ENCODE measurements at places on chromosomes 1 and 21.

GRCh38 chr1:3702990-3703728, 49.1 kb upstream of the CCDC27 start:
- no peak for DNase-seq

DNA sequence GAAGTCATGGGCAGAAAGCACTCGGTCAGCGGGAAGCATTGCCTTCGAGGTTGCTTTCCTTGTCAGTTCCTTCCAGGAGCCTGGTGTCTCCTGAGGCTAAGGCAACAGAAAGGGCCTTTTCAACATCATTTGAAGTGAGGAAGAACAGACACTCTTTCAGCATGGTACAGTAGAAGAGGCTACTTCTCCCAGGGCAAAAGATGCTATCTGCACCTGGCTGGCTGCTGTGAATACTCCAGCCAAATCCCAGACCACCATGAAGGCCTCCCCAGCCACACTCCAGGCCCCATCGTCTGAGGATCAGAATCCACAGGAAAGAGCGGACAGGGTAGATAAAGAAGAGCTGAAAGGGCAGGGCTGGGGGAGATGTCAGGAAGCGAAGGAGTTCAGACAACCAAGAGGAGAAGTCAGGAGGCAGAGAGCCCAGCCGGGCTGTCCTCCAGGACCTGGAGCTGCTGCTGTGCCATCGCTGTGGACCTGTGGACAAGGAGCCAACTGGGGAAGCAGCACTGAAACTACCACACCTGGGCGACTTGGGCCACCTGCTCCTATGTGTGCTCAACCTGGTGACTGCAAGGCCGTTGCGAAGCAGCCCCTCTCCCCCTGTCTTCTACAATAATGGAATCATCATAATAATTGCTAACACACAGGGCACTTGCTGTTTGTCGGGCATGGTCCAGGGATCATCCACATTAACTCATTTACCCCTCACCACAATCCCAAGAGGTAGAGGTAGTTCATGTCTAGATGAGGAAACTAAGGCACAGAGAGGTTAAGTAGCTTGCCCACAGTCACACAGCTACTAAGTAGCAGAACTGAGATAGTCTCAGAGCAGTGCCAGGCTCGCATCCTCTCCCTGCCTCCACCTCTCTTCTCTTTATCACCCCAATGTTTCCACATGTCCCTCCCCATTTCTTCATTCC, 88.0 kb upstream of the ZBTB40 start:
- DNase-seq = no peak

DNA sequence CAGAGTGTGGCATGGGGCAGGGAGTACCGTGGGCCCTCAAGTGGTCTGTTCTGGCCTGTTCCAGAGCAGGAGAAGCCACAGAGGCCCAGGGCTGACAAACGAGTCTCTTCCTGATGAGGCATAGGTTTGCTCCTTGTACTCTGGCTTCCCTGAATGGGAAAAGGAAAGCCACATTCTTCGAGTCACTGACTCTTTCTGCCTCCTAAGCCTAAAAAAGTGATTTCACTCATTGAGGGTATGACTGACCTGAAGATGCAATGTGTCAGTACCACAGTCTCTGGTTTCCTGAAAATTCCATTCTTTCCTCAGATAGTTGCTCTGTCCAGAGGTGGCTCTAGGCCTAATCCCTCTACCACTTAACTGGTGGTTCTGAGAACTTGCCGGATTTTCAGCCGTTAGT, 92.3 kb downstream of the KCNN3 start:
- DNase-seq = no peak

DNA sequence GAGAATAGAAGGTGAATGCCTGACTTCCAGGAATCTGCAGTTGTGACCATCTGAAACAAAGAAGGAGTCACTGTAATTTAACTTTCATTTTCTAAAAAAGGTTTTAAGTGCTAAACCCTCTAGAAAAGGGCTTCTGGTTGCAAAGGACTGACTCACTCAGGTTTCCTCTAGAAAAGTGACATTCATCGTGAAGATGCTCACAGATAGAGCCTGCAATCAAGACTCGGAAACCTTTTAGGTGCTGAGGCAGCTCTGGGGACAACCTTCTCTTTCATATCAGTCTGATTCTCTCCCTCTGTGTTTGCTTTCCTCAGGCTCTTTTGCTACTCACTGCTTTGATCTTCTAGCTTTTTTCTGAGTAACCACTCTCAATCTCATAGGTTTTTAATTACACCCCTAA, 8.2 kb downstream of the BCL9 start:
- DNase-seq = no peak

- DNase-seq = no peak
Measured at GRCh38 chr1:62077821-62078220, 116.8 kb upstream of the L1TD1 start.

GRCh38 chr21:29258626-29259338, 39.9 kb upstream of the BACH1 start:
- DNase-seq = no peak

DNA sequence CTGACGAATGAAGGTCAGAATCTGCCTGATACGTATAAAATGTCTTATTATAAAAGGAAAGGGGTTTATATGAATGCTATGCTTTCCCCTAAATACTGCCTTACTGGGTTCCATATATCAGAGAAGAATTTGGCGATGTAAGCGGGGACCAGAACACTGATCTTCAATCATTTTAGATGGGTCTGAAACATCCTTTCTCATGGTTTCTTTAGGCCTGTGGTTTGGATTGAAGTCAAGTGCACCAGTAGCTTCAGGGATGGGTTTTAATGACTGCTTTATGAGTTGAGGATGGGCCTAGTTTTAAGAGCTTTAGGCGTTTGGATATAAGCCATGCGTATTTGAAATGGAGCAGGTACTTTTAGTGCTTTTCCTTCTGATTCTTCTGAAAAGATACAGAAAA, 6.9 kb downstream of the FMN2 start:
- DNase-seq = no peak

DNA sequence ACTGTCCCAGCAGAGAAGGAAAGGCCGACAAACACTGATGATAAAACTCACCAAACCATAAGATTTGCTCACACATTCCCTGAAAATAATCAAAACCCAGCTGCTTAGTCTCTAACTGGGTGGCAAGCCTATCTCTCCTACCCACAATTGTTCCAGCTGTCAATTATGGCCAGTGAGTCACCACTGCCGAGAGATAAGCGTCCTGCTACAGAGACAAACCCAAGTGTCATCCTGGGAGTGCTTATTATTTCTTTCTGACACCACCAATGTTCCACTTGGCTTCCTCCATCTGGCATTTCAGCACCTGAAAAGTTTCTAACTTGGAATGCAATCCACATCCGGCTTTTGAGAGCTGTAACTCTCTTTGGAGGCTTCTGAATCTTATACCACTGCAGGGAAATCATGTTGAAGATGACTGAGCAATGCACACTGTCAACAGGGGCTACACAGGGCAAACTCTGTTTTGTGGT, 51.5 kb upstream of the VAV3 start:
- no peak for DNase-seq

- DNase-seq = no peak
Measured at GRCh38 chr1:201149400-201149799, 4.9 kb downstream of the TMEM9 start.

DNA sequence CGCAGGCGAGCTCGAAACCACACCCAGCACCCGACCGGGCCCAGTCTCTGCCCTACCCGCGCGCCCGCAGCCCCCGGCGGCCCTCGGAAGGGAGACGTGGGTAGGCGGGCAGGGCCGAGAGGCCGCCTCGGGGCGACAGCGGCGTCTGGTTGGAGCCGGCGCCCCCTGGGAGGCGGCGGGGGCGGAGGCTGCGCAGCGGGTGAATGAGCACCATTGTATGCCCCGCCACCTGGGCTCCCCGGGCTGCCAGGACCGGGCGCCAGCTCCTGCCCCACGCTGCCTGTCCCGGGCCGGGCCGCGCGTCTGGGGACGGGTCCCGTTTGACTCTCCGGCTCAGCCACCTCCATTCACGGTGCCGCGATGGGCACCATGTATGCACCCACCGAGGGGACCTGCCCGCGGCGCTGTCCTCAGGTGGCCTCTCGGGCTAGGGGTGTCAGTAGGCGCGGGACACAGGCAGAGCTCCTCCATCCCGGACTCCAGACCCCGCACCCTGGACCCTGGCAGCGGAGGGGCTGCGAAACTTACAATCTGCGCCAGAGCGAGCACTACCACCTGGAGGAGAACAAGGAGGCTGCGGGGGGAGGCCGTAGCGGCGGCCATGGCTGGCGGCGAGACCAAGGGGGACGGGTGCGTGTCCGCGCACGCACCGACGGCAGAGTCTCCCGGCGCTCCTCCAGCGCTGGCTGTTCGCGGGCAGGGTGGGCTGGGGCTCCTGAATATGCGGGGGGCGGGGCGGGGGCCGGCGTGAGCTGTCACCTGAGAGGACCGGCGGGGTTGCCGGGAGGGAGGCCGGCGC, at the start of gene COL9A2:
Gene COL9A2, minus strand, starts transcription at position 692 of the 799 bp plus-strand sequence. Its CDS starts 89 bp downstream, at position 603.
- DNase-seq = peak; percentile 22

GRCh38 chr1:59768792-59769735, 45.7 kb upstream of the HOOK1 start:
- DNase-seq = no peak

DNA sequence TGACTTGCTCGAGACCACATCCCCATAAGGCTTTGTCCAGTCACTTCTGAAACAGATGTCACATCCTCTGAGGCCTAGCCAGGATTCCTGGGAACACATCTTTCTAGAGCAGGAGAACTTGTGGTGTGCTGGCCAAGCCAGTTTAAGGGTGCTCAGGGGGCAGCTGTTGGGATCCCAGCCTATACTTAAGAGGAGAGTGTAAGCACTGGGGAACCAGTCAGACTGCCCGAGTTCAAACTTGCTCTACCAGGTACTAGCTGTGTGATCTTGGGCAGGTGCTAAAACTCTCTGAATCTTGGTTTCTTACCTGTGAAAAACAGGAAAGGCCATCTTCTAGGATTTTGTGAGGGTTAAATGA, 15.6 kb upstream of the LY9 start:
- DNase-seq = no peak

- DNase-seq = no peak
Measured at GRCh38 chr1:21123287-21123948, 53.3 kb downstream of the EIF4G3 start.

DNA sequence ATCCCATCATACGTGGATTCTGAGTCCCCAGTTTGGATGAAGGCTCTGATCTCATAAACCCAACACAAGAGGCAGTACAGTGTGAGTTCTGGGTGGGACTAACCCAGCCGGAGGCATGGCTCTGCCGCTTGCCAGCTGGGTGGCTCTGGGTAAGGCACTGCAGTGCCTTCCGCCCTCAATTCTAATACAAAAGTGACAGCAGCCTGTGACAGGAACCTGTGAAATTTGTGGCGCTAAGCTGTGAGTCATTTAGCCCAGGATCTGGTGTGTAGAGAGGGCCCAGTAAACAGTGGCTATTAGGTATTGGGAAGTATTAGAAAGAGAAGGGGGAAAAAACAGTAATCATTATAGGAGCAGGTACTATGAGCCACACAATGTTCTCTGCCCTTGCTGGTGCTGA, 23.3 kb downstream of the HSPG2 start:
- DNase-seq = no peak

DNA sequence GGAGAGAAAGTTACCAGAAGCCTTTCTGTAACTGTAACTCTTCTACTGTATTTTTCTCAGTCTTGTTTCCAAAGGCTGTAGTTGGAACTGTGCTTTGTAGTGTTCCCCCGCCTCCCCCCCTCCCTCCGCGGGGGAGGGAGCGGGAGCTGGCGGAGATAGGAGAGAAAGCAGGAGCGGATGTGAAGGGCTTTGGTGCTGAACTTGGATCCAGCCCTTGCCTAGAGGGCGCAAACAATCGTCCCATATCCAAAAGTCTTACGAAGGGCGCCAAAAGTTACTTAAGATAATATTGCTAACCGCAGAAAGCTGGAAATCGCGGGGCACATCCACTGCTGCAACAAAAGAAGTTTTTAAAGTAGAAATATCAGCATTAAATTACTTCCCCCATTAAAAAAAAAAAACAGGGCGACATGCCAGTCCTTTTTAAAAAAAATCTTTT, 2.4 kb upstream of the NFIA start:
- DNase-seq = no peak

DNA sequence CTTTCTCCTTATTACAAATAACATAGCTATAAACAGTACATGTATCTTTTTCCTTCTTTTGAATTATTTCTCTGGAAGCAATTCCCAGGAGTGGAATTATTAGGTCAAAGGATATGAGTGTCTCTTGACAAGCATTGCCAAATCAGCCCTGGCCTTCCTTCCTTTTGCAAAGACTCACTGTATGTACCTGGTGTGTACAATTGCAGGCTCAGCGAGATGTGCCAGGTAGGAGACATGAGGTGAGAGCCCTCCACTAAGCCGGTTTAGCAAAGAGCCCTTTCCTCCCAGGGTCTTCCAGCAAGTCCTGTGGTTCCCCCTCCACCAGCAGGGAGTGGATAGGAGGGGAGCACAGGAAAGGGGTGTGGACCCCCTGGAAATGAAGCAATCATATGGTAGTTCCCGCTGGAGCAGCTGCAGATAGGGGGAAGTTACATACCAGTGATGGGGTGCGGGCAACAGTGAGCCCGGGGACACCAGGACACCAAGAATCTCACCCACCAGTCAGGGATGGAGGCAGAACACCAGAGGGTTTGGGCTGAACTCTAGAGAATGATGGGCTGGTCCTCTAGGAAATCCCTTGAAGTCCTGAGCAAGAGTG, 18.3 kb downstream of the RCSD1 start:
- no peak for DNase-seq

- no peak for DNase-seq
Measured at GRCh38 chr1:100265562-100265930, 470 bp upstream of the RTCA start.

DNA sequence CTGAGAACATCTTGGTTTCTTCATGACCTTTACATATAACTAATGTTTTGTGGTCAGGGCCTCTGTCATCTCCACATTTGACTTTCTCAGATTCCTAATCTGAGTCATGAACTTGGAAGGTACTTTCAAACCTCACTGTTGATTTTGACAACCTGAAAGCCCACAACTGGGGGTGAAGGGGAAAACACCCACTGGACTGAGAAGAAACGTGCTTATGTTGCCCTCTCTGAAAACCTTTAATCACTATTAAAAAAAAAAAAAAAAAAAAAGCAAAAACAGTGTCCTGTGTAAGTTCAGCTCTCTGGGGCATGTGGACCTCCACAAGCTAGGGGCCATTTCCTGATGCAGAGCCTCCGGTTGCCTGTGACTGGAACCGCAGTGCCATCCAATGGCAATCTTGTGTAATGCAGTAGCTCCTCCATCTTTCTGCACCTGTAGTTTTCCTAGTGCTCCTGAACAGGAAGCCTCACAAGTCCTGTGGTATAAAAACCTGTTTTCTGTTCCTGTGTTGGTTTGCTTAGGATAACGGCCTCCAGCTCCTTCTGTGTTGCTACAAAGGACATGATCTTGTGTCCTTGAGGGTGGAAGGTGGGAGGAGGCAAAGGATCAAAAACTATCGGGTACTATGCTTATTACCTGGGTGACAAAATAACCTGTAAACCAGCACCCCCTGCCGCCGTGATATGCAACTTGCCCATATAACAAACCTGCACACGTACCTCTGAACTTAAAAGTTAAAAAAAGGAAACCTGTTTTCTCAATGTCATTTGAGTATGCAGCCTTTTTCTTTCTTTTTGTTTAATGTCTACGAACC, 124.5 kb downstream of the ZNF648 start:
- DNase-seq = no peak

- DNase-seq = no peak
Measured at GRCh38 chr1:156549390-156549789, 23.0 kb downstream of the IQGAP3 start.
